Left renal pelvis (tissue), 4 donors: ENCODE measurements at places on chromosomes 16 and 17. TPM values are rescaled to one million over a fixed set of nuclear protein-coding genes. Genes with fewer than 3 reads are reported as not detected.

DNA sequence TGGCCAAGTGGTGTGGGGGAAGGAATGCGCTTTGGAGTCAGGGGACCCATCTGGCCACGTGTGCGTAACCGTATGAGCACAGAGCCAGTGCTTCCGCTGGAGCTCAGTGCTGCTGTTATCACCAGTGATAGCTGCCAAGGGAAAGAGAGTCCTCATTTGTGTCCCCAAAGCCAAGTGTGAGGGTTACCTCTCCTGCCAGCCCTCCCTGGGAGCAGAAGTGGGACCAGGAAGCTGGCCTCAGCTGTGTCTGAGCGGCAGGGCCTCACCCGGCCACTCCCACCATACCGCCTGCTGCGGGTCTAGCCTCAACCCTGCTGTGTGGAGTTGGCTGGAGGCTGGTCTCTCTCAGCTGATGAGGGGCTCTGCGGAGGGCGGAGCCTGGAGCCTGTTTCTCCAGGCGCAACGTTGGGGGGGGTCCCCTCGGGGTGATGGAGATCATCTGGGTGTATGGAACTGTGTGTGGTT is 44.5 kb downstream of the MEAK7 start:
- DNase-seq: no peak

- no peak for DNase-seq
Observed at GRCh38 chr16:68265078-68265920, 973 bp downstream of the SLC7A6 start.

- DNase-seq: no peak
Observed at GRCh38 chr17:70677783-70678647, 508.7 kb downstream of the KCNJ2 start.

- DNase-seq: no peak
Observed at GRCh38 chr16:49876716-49877129, 20.8 kb upstream of the ZNF423 start.

DNA sequence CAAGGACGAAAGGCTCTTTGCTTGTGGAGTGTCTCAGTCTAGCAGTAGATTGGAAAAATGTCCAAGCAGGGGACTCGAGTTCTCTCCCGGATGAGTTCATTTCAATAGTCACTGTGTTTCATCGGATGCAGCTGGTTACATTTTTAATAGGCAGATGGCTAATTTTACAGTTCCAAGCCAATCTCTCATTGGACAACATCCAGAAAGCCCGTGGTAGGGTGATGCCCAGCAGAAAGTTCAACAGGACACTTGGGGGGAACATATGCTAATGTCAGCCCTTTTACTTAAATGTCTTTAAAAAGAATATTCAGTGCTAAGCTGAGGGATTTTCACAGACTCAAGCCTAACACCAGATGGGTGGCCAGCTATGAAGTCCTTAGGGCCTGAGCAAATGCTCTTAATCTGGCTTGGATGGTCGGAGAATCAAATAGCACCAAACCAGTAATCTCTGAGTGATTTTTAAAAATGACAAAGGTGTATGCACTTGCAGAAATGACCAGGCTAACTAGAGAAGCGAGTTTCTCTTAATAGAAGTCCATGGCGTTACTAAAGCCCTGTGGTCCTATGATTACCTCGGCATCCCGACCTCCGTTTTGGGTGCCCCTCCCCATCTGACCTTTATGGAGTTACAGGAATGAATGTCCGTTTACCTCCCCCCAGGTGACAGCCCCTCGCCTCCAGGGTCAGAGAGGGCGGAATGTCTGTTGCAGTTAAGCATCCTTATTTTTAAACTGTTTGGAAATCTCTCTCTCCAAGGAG is 289.2 kb upstream of the SALL1 start:
- DNase-seq: no peak

DNA sequence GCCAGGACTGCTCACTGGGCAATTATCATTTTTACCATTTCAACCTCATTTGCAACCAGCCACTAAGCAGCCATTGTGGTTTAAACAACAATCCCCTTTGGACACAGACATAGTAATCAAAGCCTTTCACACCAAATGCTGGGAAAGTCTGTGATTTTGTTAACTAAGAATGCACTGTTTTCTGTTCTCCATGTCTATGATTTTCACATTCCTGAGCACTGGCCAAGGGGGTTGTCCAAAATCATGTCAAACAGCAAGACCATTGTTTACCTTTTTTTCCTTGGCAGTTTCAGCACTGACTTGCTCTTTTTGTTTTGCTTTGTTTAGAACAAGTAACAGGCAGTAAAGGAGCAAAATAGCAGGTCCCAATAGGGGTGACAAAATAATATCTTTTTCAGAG is 106.3 kb upstream of the SIAH1 start:
- no peak for DNase-seq

- DNase-seq: no peak
Observed at GRCh38 chr17:55768936-55769624, 18.2 kb downstream of the PCTP start.

Gene PHAF1
- polyA plus RNA-seq: 21.4 TPM

Gene TEX19
- not detected for polyA plus RNA-seq

Gene GUCY2D
- 0.18 TPM for polyA plus RNA-seq

Gene ASPSCR1
- polyA plus RNA-seq: 19.5 TPM
